ENCODE measurements at places on chromosomes 2 and 18.

- DNase-seq, result no peak
These were observed 55.2 kb downstream of the RND3 start for GRCh38 chr2:150432312-150432625.

- no peak for DNase-seq
These were observed 243.5 kb downstream of the STK39 start for GRCh38 chr2:168003876-168004275.

- no peak for DNase-seq
These were observed 400.1 kb downstream of the PID1 start for GRCh38 chr2:228871012-228871411.

DNA sequence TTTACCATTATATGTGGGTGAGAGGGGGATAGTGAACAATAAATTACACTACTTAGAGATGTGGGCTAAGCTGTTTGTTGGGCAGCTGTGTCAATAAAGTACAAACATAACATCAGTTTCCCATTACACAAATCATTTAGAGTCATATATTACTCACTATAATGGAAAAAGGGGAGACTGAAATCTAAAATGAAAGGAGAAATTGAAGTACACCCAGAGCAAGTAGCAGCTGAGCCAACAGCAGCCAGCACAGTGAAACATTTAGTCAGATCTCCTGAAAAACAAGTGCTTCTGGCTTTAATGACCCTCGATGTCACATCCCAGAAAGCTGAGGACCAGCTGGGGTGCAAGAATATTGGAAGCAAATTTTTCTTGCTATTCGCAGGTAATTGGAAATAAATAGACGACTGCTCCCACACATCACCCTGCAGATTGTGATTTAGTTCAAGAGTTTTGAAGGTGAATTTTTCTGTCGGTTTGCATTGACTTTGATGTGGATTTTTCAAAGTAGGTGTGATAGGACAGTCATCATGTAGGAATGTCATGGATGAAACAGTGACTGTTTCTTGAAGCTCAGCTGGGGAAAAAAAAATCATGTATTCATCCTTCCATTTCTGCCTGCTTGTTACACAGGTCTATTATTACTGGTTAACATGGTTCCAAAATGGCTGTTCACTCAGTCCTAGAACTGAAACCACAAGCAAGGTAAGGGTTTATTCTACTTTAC is 1607.3 kb upstream of the CELF4 start:
- DNase-seq, result no peak

GRCh38 chr2:108409768-108410167 is 32.0 kb downstream of the SULT1C4 start:
- DNase-seq, result no peak

DNA sequence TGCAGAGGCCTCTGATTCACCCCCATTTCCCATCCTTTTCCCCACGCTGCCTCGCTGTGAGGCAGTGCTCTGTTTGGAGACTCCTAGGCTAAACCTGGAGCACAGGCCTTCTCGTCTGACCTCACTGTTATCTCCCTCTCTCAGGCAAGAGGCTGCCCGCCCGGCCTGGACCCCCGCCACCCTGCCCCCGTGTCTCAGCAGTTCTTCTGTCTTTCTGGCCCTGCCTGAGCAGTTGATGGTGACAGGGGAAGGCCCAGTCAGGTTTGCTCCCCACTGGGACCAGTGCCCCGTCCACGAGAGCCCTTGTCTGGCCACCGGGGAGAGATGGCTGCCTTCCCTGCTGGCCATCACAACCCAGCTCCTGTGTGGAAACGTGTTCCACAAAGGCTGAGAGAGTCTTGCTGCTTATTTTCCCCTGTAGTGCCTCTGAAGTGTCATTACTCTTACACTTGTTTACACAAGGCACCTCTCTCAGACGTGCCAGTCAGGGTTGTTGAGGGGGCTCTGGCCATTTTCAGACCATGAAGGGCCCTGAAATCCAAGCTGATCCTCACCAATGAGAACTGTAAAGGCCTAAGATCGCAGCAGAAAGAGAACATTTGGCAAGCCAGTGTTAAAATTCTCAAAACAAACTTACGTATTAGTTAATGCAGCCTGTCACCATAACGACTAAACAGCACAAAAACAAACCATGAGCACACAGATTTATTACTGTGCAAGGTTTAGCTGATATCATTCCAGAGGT is 210.9 kb downstream of the NDUFA10 start:
- no peak for DNase-seq

- DNase-seq, result no peak
These were observed 101.4 kb downstream of the WDPCP start for GRCh38 chr2:63486861-63487290.

- DNase-seq, result no peak
These were observed at the start of gene C2orf72 for GRCh38 chr2:231037202-231037730. C2orf72 (plus strand) TSS chr2:231037523; CDS start chr2:231037566, 43 bp downstream.

- no peak for DNase-seq
These were observed 2.4 kb downstream of the ALK start for GRCh38 chr2:29918941-29919340.

DNA sequence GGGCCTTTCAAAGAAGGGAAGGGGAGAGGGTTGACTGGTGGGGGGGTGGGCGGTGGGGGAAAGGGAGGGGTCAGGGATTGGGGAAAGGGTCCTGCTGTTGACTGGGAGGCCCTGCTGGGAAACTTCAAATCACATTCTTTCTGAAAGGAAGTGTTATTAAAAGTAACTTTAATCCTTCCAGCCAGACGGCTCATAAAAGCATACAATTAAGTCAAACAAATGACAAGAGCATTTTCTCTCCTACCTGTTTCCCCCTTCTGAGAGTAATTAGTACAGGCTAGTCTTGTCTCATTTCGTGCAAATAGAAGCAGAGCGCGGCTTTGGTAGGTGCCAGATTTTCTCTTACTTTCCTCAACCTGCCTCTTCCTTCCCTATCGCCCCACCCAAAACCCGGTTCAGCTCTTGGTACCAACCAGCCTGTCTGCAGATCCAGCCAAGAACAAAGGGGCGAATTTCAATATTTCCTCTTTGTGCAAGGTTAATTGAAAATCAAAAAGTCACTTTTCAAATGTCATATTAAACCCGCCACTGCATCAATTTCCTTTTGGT is 2112.6 kb upstream of the PIK3C3 start:
- DNase-seq, result no peak

Data from stimulated activated CD4-positive, alpha-beta T cell treated with anti-CD3 and anti-CD28 coated beads, Interleukin-15, amount 100 ng/mL, for 1 hour (primary cell).